ENCODE measurements at places on chromosomes 2 and 18.

DNA sequence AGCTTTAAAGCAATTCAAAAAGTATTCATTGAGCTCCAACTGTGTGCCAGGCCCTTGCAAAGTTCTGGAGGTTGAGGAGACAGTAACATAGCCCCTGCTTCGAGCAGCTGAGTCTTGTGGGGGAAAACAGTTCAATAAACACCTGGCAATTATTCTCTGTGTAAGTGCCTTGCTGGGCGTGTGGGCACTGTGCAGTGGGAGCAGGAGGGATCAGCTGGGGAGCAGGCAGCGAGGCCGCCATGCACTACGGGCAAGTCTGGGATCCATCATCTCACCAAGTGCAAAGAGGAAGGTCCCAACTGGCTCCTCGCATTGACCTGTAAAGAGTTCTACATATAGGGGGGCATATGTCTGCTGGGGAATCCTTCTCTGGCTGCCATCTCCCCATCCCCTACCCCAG lies 342.2 kb upstream of the HS6ST1 start:
- no peak for DNase-seq

DNA sequence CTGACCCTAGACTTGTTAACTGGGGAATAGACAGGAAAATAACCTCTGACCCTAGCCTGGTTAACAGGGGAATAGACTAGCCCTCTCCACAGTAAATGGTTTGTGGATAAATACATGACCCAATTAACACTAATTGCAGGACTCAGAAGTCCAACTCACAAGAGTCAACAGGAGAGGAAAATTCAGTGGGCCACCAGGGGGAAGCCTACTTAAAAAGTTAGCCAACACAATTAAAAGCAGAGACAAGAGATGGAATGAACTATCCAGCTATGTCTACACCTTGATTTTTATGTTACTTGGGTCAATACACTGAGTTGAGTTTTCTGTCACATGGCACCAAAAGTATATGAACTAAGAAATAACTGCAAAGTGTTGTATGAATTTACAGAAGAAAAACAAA lies 158.8 kb upstream of the SLC39A10 start:
- DNase-seq, result no peak

DNA sequence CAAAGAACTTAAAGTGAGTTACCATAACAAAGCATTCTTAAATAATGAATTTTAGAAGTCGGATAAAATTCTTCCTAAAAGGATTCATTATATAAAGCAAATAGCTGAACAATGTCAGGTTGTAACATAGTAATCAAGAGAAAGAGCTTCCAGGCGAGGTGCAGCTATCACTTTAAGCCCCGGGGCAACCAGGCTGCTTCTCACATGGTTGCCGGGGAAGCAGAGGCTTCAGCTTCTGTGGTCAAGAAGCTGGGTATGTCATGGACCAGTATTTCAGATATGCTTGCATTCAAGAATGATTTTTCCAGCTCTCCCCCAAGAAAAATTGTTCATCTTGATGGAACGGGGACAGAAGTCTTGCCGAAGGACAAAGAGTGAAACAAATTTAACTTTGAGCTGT lies 23.6 kb upstream of the KYNU start:
- DNase-seq, result no peak

- DNase-seq, result no peak
Measured at GRCh38 chr2:196963043-196963442, 36.5 kb upstream of the PGAP1 start.

DNA sequence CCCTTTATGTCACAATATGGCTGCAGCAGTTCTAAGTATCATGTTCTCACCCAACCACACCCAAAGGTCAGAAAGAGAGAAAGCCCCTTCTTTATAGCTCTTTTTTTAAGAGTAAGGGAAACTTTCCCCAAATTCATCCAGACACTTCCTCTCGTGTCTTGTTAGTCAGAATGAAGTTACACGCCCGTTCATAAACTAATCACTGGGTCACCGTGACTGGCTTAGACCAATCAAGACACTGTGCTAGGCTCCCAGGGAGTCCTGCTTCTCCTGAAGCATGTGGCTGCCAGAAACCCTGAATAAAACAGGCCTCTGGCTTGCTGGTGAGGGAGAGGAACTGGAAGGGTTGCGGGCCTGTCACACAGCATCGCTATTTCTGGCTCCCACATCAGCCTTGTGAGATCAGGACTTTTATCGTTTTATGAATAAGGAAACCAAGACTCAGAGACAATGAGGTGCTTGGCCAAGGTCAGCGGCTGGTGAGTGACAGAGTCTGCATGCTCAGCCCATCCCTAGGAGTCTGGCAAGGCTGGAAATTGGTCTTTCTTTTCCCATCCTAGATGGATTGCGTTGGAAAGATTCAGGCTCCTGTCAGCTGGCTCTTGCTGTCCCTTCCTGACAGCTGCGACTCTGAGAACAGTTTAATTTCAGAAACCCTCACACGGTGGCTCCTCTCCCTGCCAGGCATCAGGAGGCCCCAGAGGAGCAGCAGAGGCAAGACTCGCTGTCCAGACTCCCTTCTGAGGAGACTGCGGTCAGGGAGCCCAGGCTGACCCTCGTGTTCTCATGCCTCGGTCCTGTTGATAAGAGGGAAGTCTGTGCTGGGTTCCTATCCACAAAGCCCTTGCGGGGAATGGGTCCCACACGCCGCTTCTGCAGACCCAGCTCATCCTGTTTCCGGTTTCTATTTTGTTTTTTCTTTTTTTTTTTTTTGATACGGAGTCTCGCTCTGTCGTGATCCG lies 104.5 kb upstream of the TAF1B start:
- no peak for DNase-seq

DNA sequence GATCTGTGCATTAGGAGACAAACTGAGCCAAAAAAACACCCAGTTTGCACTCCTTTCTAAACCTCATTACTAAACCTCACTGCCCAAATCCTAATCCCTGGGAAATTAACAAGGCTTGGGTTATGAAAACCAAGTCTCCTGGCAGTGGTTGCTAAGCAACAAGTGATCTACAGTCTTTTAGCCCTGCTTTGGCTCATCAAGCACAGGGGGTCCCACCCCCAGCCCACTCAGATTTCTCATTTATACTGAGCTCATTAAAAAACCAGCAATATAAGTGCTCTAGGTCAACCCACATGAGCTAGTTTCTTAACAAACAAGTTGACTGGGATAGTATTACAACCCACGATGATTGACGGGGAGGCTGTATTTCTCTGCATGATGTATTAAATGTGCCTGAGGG lies 18.4 kb downstream of the DNER start:
- DNase-seq, result no peak

DNA sequence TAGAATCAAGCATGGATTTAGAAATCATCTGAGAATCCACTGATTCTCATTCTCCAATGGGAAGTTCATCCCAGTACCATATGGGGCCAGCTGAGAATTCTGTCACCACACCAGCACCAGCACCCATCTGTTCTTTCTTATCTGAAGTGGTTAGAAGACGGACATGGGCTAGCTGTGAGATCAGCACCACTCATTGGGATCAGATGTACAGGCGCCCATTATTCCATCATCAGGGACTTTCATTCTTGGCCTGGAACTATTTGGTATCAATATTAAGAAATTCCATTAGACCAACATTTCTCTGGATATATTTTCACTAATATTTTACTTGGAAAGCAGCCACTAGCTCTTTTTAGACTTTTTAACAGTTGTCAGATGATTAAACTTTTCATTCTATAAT lies 185.9 kb upstream of the LINC00305 start:
- DNase-seq, result no peak

- no peak for DNase-seq
Measured at GRCh38 chr18:61882296-61883004, 10.4 kb downstream of the RNF152 start.

- DNase-seq, result no peak
Measured at GRCh38 chr2:227864161-227864756, 7.2 kb upstream of the DAW1 start.

Data from COLO829 (cell line).